ENCODE measurements at places on chromosomes 1 and 21.

- no peak for DNase-seq
Measured at GRCh38 chr1:166978821-166979220, 3.5 kb upstream of the ILDR2 start.

- no peak for DNase-seq
Measured at GRCh38 chr1:167474191-167474641, 44.1 kb downstream of the CD247 start.

GRCh38 chr1:2611031-2611501 is 21.8 kb downstream of the MMEL1 start:
- no peak for DNase-seq

- no peak for DNase-seq
Measured at GRCh38 chr1:5225707-5226704, 571.6 kb downstream of the AJAP1 start.

DNA sequence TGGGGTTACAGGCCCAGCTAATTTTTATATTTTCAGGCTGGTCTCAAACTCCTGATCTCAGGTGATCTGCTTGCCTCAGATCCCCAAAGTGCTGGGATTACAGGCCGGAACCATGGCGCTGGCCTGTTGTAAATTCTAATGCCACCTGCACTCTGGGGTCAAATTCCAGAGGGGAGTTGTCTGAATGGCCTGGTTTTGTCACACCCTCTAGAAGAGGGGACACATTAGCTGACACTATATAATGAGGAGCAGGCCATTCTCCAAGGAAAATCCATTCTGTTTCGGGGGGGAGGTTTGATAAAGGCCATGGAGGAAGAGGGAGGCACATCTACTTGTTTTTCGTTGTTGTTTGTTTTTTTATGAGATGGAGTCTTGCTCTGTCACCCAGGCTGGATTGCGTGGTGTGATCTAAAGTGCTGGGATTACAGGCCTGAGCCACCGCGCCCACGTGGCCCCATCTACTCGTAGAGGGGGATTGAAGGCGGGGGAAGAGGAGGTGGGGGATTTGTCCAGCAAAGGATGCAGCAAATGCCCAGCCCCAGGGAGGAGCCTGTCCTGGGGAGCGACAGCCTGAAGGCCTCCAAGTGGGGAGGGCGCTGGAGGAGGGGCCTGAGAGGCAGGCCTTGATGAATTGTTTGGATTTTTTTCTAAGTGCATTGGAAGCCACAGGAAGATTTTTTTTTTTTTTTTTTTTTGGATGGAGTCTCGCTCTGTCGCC is 78.4 kb upstream of the SLC45A1 start:
- DNase-seq: no peak

DNA sequence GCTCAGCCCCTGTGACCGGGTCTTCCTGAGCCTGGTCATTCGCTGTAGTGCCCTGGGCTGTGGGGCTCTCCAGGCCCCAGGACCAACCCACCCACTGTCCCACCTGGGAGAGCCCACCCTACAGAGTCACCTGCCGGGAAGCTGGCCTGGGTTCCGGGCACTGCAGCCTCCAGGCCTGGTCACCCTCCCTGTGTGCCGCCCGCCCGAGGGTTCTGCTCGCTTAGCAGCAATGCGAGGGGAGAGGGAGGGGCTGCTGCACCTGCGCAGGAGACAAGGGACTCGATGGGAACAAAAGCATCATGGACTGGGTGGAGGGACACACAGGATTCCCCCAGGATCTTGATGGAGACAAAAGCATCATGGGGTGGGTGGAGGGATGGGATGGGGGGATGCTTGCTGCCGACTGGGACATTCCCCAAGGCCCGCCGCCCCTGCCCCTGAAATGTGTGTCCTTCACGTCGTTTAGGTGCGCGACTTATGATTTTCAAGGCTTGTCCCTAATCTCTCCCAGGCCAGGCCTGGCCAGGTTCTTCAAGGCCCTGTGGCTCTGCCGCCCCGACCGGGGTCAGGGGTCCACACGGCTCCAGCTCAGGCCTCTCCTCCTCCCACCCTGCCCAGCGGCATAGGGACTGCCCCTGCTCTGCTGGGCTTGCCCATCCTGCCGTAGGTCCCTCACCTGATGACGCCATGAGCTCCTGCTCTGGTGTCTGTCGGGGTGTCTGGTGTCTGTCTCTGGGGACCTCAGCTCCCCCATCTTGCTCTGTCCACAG is 1.7 kb downstream of the KRTAP10-8 start:
- no peak for DNase-seq

DNA sequence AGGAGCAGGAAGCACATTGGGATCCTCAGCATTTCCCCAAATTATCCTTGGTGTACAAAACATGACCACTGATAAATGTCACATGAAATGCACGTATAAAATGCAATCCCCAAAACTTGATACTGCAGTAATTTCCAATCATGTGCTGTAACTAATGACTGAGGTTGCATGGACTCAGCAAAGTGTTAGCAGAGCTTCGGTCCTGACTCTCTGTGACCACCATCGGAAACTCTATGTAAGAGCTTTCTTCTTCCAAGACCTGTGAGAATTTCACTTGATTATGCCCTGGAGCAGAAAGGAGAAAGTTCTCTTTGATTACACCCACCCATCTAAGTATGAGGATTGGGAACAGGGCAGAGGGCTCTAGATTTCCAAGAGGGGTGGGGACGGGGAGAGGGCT is 908 bp downstream of the CD53 start:
- DNase-seq: no peak

DNA sequence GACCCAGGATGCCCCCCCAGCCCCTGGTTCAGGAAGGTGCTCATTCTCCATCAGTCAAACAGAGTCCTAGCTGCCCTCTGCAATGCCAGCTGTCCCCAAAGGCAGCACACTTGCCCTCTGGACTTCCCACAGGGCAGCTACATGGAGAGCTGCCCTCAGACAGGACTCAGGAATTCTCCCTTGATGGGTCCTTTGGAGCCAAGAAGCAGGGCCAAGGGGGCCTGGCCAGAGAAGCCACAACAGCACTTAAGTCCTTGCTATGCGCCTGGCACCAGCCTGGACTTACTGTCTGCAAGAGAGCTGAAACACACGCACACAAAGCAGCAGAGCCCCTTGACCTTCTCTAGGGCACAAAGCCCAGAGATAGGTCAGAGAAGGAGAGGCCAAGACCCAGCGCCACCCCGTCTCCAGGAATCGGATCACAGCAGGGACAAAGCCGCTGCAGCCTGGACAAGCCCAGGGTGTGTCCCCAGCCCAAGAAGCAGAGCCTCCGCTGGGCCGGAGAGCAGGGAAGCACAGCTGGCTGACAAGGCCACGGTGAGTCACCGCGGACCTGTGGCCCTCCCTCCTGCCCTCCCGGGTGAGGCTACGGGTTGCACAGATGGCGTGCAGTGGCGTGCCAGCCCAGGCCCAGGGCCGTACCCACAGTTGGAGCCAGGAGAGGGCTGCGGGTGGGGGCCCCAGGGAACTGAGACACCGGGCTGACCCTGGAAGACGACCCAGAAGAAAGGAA is 1.7 kb downstream of the WNT9A start:
- DNase-seq: no peak

- no peak for DNase-seq
Measured at GRCh38 chr1:26483980-26484379, 11.7 kb downstream of the HMGN2 start.

DNA sequence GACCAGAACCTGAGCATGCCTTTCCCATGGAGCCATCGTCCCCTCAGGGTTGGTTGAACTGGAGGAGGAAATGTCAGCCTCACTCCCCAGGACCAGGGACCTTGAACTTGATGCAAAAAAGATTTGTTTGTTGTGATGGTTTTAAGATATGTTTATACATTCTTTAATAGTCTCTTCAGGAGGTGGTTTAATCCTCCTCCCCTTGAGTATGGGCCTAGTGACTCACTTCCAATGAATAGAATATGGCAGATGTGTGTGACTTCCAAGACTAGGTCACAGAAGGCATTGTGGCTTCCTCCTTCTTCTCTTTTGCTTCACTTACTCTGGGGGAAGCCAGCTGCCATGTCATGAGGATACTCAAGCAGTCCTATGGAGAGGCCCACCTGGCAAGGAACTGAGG is 81.7 kb upstream of the WNT4 start:
- DNase-seq: no peak

DNA sequence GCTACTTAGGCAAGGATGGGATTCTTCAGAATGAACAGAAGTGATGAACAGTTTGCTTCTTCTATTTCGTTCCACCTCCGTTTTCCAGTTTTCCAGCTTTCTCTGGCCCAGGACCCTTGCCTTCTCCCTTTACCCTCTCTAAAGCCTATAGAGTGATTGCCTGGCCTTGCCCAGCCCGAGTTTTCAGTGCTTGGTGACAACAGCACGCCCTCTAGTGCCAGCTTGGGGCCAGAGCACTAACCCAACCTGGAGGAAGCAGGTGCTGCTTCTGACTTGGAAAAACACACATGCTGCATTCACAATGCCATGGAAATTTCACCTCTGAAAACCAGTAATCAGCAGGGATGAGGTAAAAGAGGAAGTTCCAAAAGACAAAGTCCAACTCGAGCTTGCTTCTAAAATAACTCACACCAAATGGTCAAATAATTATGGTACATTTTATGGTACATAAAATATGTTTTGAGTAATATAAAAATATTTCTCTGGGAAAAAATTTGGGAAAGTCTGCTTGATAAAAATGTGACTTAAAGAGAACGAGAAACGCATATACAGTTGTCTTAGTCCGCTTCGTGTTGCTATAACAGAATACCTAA is 26.1 kb downstream of the UBE2T start:
- peak; percentile 34 for DNase-seq

GRCh38 chr1:186059311-186059710 is 315.7 kb downstream of the TPR start:
- no peak for DNase-seq

GRCh38 chr1:208985231-208985630 is 598.3 kb upstream of the CAMK1G start:
- DNase-seq: no peak

GRCh38 chr21:33855190-33855589 is 60.4 kb downstream of the ATP5PO start:
- DNase-seq: no peak

GRCh38 chr1:107196973-107197562 is 56.2 kb downstream of the NTNG1 start:
- no peak for DNase-seq

- no peak for DNase-seq
Measured at GRCh38 chr1:10765734-10766478, 30.5 kb downstream of the CASZ1 start.

DNA sequence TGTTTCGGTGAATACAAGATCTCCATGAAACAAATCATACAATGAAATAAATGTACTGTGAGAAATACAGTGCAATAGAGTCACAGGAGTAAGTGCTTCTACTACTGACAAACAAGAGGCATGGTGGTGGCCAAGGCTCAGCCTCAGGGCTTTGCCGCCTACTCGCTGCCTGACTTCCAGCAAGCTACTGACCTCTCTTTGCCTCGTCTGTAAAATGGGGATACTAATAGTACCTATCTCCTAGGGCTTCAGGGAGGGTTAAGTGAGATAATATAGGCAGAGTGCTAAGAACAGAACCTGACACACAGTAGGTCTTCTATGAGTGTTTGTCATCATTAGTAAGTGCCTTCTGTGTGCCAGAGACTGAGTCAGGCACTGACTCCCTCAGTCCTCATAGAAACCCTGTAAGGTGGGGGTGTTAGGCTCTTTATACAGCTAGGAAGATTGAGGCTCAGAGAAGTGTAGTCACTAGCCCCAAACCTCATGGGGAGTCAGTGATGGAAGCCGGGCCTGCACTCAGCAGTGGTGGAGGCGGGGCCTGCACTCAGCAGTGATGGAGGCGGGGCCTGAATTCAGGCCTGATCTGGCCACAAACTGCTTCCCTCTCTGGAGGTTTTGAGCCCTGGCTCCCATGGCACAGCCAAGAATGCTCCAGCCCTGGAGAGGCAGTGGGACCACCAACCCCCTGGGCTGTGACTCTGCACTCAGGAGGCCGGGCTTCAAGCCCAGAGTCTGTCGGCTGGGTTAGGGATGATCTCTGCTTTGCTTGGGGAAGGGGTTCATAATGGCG is 6.8 kb downstream of the BSND start:
- DNase-seq: no peak

GRCh38 chr1:40848530-40849189 is 13.5 kb downstream of the CITED4 start:
- DNase-seq: no peak

GRCh38 chr1:209486861-209487593 is 96.5 kb upstream of the CAMK1G start:
- no peak for DNase-seq

GRCh38 chr1:245177071-245177900 is 22.5 kb downstream of the KIF26B start:
- no peak for DNase-seq

DNA sequence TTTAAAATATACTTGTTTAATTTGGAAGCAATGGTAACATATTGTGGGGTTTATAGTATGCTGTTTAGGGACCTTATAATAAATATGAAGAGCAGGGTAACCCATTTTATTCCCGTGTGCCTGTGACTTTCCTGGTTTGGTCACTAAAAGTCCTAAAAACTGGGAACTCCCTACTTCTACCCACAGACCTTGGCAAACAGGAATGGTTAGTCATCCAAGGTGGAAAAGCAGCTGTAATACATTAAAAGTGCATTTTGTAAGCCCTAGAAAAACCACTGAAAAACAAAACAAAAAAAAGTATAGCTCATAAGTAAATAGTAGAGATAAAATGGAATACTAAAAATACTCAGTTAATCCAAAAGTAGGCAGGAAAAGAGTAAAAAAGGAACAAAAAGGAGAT is 538.9 kb downstream of the LMO4 start:
- no peak for DNase-seq

DNA sequence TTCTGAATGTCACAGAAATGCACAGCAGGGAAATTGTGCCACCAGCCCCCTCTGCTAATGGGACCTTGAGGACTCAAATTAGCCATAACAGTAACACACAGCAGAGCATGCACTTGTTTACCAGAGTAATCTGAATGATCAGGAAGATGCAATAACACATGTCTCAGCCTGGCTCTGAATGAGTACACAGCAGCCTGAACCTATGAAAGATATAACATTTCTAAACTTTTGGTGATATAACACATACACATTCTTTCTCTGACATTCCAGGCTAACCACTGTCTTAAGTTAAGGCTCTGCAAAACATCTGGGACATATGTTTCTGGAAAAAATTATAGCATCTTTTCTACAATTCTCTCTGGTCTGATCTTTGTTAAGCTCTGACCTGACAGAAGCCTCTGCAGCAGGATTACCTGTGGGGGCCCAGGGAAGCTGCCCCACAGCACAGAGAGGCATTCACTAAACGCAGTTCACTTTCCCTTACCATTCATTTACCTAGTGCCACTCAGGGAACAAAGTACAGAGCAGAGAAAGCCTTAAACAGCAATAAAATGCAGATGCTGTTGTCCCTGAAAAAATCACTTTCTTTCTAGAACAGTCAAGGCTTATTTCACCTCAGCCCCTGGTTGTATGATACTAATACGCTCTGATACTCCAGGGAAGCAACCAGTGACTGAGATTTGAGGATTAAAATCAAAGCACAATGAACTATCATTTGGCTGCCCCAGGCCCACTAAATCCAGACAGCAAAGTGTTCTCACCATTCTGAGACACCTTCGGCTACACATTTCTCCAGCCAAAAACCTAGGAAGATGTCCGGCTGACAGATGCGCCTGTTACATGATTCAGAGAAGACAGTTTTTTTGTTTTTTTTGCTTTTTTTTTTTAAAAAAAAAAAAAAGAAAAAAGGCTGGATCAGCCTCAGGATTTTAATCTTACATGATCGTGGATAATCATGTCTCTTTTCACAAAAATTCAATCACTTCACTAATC is 54.0 kb upstream of the CNN3 start:
- no peak for DNase-seq
